Caco-2 (cell line): ENCODE measurements at places on chromosomes 1 and 21.

DNA sequence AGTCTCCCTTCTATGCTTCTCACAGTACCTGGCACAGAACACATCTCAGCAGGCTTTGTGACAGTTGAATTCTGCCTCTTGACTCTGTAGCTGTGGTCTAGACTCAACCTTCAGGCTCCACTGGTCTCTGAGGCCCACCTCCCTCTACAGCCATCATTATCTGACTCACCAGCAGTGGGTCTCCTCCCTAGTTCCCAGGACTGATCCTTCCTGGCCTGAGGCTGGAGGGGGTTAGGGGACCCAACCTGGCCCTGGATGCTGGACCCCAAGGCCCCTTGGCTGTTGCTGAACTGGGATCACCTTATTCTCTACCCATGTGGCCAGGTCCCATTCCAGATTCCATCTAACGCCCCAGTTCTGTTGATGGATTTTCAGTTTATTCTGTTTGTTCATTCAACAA lies 43.1 kb upstream of the FOXO6 start:
- no peak for DNase-seq

- peak; percentile 69 for DNase-seq
These were observed at the start of gene CFAP126 for GRCh38 chr1:161367684-161368400. Gene CFAP126 (minus strand): TSS chr1:161367876. CDS start chr1:161367868, 8 bp downstream.

GRCh38 chr1:155003227-155003765 lies 694 bp downstream of the ZBTB7B start:
- DNase-seq = no peak

GRCh38 chr21:28216976-28217523 lies 775.6 kb downstream of the LTN1 start:
- no peak for DNase-seq

DNA sequence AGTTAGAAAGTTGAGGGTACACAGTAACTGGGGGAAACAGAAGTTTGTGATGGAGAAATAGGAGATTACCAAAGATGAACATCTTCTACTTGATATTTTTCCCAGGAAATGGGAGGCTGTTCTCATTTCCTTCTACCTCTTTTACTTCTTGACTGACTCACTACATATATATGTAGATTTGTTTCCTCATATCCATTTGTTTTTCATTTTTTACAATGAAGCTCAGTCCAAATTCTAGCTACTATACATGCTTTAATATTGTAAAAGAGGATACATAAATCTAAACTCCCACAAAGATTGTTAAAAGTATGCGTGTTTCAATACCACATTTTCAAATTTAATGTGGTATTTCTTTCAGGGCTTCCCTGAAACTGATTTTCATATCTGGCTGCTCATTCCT lies 366.6 kb upstream of the NCAM2 start:
- DNase-seq = no peak

DNA sequence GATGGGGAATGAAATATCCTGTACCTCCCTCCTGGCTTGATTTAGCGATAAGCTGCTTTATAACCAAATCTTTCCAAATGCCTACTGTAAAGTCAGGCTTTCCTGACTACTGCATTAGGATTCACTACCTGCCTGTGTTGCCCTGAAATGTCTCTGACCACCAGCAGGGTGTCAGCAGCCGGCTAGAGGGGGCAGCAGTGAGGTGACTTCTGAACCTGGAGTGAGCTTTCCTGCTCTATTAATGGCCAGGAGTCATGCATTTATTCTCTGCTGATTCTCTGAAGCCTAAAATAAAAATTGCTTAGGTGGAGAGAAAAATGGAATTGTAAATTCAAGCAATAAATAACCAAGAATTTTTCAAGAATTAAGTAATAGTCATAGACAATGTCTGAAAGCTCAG lies 2.5 kb downstream of the BACE2 start:
- DNase-seq = peak; percentile 64

GRCh38 chr1:165942927-165943597 lies 115.6 kb downstream of the UCK2 start:
- DNase-seq = no peak

DNA sequence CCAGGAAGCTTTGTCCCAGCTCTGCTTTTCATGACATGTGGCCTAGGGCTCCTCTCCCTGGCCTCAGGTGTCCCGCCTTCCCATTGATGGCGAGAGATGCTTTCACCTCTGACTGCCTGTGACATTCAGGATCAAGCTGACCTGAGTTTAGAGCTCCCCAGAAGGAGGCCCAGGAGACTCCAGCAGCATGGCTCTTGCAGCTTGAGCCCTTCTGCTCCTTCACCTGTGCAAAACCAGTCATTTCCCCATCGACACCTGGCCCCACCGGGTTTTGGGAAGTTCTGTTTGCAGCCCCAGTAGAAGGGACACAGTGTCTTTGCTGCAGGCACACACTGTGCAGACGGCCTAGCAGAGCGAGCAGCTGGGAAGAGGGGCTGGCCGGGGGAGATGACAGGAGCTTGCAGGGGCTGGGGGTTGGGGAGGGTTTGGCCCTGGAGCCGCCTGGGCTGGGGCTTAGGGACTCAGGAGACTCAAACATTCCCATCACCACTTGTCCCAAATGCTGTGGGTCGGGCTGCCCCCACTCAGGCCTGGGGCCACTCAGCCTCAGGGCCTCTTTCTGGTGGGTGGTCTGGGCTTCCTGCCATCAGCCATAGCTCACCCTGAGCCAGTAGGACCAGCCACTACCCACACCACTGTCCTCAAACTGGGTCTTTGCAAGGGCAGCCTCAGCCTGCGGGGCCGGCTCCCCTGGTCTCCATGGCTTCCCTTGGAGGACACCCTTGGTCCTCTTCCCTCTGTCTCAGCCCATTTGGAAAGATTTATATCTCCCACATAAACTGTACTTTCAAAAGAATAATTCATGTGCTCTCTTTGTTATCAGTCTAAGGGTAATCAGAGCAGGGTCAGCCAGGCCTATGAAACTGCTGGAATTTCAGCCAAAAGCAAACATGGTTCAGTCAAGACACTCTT lies 3.8 kb upstream of the EDN2 start:
- no peak for DNase-seq

DNA sequence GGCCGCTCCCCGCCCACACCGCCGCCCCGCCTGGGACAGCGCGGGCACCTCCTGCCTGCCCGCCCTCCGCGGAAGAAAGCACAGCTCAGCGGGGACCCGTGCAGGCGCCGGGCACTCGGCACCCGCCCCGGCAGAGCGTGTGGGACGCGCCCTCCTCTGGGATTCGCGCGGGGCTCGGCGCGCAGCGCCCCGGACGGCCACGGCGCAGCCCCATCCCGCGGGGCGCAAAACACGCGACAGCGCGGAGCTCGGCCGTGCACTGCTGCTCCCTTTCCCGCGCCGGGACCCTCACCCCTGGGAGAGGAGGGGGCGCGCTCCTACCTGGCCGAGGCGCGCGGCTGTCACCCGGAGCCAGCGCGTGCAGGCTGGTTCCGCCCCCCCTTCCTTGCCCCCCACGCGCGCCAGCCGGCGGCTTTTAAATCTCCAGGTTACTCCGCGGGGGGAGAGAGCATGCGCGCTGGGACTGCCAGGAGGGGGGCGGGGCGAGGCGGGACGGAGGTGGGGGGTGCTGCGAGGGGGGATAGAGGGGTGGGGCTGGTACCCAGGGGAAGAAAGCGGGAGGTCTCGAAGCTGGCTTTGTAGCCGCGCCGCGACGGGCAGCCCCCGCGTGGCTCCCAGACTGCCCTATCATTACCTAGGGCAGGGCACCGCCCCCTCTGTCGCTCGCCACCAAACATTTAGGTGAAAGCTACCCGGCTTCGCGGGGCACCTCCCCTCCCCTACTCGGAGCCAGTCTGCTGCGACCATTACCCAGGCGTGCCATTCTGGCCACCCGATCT lies at the start of gene SLC45A3:
Gene SLC45A3, minus strand, starts transcription at position 437 of the 779 bp plus-strand sequence. CDS start 15,853 bp downstream, outside the sequence.
- peak; percentile 44 for DNase-seq

DNA sequence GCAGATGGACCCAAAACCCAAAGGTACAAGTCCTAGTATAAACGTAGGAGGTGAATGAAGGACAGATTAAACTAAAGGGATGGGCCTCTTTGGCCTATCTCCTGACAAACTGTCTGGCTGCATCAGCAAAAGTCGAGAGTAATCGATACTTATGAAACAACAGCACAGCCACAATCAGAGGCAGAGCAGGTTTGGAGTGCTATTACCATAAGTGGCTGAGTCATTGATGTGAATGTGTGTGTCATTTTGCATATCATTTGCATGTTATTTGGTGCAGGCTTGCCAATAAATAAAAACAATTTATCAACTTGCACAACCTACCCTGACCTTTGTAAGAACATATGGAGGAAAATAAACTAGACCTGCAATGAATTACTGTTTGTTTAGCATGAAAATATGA lies 283.1 kb downstream of the NUF2 start:
- no peak for DNase-seq

DNA sequence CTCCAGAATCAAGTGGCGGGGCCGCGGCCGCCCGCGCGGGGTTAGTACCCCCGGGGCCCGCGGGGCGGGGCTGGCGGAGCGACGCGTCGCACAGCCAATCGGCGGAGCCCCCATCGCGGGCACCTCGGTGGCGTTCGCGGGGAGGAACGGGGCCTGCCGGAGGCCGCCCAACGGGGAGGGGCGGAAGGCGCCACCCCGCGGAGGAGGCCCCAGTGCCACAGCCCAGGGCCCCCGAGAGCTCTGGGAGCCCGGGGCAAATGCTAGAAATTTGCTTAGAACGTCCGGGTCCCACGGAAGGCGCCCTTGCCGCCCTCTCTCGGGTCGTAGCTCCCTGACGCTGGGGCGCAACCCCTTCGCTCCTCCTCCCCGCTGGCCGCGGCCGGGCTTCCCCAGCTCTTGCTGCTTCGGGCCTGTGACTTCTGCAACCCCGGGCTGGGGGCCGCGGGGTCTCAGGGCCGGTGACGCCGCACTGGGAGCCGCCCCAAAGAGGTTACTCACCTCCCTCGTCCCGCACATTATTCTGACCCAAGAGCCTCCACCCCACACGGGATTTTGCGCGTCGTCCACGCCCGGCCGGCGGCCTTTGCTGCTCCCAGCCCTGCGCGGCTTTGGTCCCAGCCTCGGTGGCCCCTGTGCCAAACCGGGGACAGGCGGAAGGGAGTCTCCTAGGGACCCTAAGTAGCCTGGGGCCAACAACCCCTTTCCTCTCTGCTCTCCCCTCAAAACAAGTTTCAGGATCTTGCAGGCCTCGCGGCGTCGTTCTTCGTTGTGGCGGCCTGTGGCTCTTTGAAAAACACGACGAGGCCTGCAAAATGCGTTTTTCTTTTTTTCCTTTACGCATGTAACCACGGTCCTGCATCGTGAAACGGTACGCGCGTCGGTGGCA lies at the start of gene RUNX3:
Gene RUNX3, minus strand, starts transcription at position 17 of the 886 bp plus-strand sequence. CDS start 408 bp downstream, outside the sequence.
- peak; percentile 70 for DNase-seq

DNA sequence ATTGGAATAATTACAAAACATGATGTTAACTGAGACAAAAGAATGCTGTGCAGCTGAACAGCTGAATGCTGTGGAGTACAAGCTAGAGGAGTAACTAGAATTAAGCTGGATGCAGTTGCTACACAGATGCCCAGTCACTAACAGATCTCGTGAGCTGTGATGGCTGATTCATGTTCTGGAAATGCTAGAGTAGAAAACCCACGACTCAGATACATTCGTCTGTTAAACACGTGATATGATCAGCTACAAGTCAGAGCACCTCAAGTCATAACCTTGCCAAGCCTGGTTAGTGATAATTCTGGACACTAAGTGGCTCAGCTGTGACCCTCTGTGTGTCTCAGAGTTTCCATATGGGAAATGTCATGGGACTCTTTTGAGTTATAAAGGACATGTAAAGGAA lies 89.7 kb upstream of the ESRRG start:
- no peak for DNase-seq

GRCh38 chr1:234108921-234109320 lies 204.4 kb downstream of the SLC35F3 start:
- DNase-seq = no peak

DNA sequence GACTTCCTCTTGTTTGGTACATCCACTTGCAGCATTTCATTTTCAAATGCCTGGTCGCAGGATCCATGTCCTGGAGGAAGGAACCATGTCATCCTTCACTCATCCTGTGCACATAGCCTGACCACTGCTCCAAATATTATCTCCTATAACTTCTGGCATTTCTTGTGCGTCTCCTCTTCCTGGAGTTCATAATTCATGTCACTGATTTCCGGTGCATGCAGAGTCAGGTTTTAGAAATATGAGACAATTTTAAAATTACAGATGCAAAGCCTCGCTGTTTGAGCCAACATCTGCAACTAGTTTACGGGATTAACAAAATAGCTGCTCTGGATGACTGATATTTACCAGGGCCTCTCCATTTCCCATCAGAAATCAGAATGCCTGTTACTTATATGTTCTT lies 268.1 kb downstream of the DNM3 start:
- no peak for DNase-seq

DNA sequence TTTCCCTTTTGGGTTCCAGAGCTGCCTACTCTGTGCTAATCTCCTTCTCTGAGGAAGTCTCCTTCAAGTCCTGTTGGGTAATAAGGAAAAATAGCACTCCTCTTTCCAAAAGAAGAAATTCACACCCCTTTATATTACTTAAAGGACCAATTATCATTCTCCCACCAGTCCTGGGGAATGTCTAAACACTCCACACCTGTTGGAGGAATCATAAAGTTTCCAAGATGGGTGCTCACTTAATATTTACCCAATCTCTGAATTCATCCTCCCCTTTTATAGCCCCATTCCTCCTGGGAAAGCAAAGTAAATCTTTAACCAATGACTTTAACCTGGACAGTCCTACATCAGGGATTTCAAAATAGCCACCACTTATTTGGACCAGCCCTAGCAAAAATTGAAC lies 873.1 kb downstream of the KCNT2 start:
- no peak for DNase-seq

DNA sequence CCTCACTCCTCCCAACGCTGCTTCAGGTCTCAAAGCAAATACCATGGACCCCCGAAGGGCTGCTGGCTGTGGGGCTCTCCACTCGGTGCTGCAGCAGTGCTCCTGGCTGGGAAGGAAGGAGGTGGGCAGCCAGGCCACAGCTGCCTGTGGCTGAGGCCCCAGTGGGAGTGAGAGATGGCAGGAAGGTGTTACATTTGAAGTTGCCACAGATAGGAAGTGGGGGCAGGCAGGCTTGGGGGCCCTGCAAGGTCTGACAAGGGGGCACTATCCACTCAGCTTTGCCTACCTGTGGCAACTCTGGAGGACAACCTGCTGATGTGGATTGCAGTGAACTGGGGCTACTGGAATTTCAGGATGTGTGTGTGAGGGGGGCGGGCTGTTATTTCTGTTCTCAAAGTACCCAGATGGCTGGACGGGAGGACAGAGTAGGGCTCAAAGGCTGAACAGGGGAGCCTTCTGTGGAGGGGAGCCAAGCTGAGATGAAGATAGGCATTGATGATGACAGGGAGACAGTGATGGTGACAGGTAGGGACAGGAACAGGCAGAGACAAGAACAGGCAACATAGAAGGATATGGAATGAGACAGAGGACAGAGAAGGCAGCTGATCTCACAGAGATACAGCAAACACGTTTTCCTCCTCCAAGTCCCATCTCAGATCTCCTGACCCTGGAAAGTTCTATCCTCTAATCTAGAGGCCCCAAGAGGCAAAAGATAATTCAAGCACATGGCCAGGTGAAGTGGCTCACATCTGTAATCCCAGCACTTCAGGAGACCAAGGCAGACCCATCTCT lies 1.8 kb downstream of the ZNF683 start:
- DNase-seq = no peak

GRCh38 chr1:153849487-153850185 lies 73.1 kb downstream of the GATAD2B start:
- DNase-seq = no peak

DNA sequence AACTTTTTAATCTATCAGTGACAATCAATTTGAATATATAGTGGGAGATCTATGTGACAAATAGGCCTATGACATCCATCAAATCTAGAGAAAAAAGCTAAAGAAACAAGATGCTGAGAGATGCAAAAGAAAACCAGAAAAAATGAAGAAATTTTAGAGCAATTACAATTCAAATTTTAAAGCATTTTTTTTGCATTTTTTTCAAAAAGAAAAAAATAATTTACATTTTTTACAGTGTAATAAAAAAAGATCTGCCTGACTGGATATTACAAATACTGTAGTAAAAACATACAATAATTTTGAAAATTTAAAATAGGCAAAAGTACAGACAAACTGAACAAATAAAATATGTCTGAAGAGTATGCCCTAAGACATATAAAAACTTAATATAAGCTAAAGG lies 14.4 kb downstream of the CD34 start:
- no peak for DNase-seq
